ENCODE measurements at places on chromosomes 3 and 15.

GRCh38 chr15:89121414-89121813, 33.2 kb downstream of the ABHD2 start:
- DNase-seq = no peak

GRCh38 chr3:185087419-185087818, 65.4 kb downstream of the C3orf70 start:
- DNase-seq = no peak

GRCh38 chr3:140276703-140277102, 341.7 kb downstream of the CLSTN2 start:
- no peak for DNase-seq

GRCh38 chr3:16069149-16069922, 105.1 kb upstream of the GALNT15 start:
- no peak for DNase-seq

GRCh38 chr15:79067072-79067833, 23.3 kb downstream of the RASGRF1 start:
- no peak for DNase-seq

- no peak for DNase-seq
Observed at GRCh38 chr3:132236701-132237651, 80.2 kb upstream of the ACP3 start.

- peak; percentile 12 for DNase-seq
Observed at GRCh38 chr3:122598556-122598955, 21.1 kb downstream of the PARP15 start.

Measured in naive B cell (primary cell).